Activated CD4-positive, alpha-beta T cell treated with anti-CD3 and anti-CD28 coated beads, Interleukin-2, amount 10 ng/mL, durations not matched to agents 24 days and 14 days (primary cell): ENCODE measurements at places on chromosomes 12 and 14. TPM values are rescaled to one million over a fixed set of nuclear protein-coding genes. Genes with fewer than 3 reads are reported as not detected.

The CHFR gene
- total RNA-seq: 52.9 and 60.7 TPM in 2 replicates

The PRPH gene
- total RNA-seq: 0.23 TPM in 1 of 2 replicates, not detected in the other

The DACT1 gene
- total RNA-seq: 3.3 and 3.8 TPM in 2 replicates

The TAS2R19 gene
- 2.9 and 3.9 TPM in 2 replicates for total RNA-seq

The RTL1 gene
- total RNA-seq: not detected in 2 replicates

DNA sequence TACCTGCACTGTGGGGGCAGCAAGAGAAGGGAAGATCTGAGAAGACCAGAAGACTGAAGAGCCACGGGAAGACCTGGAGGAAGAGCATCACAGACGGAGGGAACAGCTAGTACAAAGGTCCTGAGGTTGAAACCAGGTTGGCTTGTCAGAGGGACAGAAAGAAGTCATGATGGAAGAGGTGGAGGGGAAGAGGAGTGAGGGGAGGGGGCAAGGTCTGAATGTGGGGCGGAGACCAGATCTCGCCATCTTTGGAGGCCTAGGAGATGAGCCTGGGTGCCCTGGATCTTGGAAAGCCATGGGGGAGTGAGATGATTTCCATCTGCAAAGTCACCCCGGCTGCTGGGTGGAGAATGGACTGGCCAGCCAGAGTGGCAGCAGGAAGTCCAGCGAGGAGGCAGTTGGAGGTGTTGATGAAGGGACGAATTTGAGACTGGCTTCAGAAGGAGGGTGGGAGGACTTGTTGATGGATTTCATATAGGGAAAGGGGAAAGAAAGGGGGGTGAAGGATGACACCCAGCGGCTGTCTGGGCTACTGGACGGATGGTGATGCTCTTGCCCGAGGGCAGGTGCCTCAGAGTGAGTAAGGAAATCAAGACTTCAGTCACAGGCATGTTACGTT, 14.6 kb upstream of the UBC start:
- DNase-seq: no peak

GRCh38 chr12:42180990-42181596, 36.4 kb upstream of the GXYLT1 start:
- DNase-seq: no peak

DNA sequence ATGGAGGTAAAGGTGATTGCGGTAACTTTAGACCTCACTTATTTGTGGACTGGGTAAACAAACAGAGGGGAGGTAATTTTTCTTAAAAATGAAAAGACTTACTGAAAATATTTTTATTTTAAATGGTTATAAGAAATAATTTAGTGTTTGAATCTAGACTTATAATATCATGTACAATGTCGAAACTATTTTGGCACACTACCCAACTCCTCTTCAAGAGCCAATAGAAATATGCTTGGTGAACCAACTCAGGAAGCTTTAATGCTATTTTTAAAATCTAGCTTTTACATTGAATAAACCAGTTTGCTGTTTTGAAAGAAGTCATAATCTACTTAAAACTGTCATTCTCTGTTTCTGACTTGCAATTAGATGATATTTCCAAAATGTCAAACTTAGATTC, 175.8 kb upstream of the NPAS3 start:
- DNase-seq: no peak

DNA sequence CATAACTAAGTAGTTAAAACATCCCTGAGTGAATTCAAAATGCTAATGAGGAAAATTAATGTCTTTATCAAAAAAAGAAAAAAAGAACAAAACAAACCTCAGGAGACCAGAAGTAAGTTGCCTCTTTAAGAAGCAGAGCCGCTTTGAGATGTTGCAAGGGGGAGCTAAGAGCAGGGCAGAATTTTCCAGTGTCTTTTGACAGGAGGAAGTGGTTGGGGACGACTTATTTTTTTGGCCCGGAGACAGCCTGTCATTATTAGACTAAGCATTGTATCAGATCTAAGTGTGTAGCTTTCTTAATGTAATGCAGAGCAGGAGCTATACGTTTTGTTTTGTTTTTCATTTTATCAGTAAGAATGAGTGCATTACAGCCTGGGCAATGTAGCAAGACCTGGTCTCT, 206.6 kb downstream of the CACNA1C start:
- DNase-seq: no peak

DNA sequence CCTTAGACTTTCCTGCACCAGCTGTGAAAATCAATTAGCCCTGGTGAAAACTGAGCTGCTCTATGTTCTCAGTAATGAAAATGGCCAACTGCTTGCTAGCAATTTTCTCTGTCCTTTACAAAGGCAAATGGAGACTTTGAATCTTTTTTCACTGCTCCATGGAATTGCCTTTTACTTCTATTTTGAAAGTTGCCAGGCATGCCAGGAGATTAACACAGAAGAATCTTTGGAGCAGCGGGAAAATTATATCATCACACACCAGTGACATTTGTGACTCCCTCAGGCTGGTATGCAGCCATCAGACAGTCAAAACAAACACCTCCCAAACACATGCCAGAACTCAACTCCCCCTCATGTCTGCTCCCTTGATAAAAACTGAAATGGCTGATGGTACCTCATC, 872.0 kb upstream of the FLRT2 start:
- no peak for DNase-seq

DNA sequence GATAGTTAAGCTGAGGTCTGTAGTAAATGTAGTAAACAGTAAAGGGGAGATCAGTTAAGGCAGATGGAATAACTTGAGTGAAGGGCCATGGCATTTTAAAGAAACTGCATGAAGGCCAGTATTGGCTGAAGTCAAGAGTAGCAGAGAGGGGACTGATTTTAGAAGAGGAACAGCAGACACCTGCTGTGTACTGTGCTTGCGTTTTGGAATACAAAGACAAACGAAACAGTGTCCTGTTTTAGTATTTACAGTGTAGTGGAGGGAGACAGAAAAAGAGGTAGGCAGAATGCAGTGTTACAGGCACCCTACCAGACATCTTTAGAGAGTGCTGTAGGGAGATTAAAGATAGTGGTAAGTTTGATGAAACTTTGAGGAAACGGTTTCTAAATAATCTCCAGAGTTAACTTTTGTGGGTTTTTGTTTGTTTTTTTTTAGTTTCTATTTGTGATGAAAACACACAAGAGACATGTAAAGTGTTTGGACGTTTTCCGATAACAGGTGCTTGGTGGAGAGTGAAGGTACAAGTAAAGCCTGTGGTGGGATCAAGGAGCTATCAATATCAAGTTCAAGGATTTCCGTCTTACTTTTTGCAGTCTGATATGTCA, 2.1 kb downstream of the HELB start:
- peak; percentile 70 for DNase-seq

DNA sequence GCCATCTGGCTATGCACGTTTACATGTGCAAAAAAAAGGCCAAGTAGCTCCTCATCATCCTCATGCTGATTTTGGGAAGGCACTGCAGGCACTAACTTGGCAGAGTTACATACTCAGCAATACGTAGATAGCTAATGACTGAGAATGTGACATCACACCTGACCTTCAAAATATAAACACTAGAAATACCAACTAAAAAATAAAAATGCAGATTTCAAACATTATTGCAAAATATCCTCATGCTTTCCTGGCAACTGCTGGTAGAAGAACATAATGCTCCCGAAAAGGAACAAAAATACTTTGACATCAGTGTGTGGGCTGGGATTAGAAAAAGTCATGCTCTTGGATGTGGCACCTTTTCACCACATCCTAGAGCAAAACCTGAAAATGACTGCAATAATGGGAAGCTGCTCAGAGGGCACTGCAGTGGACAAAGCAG, 153.2 kb upstream of the ABCD2 start:
- no peak for DNase-seq

DNA sequence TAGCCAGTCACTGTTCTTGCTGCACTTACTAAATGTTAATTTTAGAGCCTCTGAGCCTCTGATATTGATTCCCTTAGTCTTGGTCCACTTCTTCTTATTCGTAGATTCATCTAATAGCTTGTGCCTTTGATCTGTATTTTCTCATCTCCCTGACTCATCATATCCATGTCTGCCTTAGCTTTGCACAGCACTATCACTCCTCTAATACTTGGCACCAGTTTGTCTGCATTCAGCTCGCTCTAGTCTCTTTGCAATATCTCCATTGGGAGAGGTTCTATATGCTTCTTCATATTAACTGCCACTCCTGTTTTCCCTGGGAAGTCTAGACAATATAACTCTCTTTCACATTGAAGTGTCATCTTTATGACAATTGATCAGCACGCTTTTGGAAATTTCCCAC, 68.5 kb upstream of the CSRP2 start:
- DNase-seq: no peak

GRCh38 chr14:24113801-24114531, 611 bp upstream of the DCAF11 start:
- DNase-seq: peak; percentile 94

GRCh38 chr14:76887191-76887590, 61.0 kb downstream of the LRRC74A start:
- no peak for DNase-seq

DNA sequence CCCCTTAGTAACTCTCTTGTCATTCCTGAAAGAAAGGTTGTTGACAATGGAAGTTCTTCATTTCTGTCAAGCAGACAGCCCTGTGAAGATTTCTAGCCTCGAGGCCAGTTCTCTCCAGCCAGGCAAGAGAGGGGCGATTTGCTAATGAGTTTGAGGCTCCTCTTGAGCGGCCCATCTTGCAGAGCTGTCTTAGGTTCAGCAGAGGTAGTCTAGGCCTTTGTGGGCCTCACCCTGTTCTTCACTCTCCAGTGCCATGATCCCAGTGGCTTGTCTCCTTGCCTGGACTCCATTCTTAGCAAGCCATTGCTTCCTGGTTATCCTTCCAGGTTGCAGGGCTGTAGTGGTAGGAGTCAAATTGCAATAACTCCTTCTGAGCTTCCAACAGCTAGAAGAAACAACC, 9.7 kb downstream of the TPH2 start:
- no peak for DNase-seq

DNA sequence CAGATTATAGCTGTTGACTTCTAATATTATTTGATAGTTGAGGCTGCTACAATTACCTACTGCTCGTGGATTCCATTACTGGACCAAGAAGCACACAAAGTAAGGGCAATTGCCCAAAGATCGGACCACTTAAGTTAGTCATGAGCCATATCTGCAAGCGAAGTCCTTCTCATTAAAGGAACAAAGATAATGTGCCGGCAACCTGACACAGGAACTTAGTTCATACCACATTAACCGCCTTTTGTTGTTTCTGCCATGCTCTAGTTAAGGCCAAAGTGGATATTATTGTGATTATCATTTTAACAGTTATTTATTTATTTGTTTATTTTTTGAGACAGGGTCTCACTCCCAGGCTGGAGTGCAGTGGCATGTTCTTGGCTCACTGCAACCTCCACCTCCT, 38.1 kb upstream of the TMED10 start:
- DNase-seq: no peak

- DNase-seq: no peak
These were observed 70.6 kb upstream of the SYT1 start for GRCh38 chr12:78793982-78794381.

DNA sequence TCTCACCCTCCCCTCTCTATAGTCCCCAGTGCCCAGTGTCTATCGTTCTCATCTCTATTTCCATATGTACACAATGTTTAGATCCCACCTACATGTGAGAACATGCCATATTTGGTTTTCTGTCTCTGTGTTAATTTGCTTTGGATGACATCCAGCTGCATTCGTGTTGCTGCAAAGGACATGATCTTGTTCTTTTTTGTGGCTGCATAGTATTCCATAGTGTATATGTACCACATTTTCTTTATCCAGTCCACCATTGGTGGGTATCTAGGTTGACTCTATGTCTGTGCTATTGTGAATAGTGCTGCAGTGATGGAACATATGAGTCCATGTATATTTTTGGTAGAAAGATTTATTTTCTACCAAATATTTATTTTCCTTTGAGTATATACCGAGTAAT, 45.7 kb downstream of the ACSS3 start:
- no peak for DNase-seq

- no peak for DNase-seq
These were observed 69.2 kb upstream of the LTA4H start for GRCh38 chr12:96104566-96104965.

DNA sequence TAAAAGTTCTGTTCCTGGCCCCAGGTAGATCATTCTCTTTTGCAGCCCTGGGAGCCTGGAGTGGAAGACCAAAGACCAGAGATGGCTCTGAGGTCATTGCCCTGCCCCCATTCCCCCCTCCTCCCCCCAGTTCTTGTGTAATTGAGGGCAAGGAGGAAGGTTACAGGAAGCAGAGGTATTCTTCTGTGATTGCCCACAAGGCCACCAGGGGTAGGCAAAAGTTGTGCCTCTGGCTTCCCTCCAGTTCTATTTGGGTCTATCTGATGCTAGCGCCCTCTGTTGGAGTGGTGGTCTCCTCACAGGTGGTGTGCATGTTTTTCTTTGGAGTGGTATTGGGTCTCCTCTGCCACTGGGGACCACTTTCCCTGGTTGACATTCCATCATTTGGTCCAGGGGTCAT, 41.2 kb upstream of the CRY1 start:
- peak; percentile 75 for DNase-seq

GRCh38 chr12:56408799-56409417, 40.3 kb downstream of the TIMELESS start:
- no peak for DNase-seq

DNA sequence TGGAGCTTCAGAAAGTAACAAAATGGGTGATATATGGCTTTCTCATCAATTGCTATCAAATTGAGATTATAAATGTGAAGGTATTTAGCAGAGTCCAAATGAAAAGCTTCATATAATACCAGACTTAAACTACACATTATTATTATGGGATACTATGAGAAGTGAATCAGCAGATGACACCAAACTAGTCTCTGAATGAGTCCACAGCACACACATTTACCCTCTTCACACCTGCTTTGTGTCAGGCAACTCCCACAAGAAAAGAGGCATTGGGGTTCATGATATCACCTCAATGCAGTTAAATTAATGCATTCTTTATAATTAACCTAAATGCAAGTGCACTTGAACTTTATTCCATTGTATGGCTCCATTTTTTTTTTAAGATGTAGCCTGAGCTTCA, 330.5 kb downstream of the BCL11B start:
- DNase-seq: no peak

DNA sequence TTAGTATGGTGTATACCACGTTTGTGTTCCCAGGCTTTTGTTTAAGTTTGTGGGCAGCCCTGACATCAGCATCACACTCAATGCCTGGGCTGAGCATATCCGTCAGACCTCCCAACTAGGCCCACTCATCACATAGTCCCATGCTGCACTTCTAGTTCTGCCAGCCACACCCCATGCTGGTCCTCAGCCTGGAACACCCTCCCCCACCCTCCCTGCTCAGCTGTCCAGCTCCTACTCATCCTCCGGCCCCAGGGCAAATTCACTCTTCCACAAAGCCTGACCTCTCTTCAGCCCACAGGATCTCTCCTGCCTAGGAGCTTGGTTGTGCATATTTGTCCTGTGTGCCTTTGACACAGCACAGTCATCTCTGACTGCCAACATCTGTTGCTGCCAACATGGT, 3.9 kb upstream of the ENDOU start:
- DNase-seq: no peak
